ENCODE measurements at places on chromosomes 3 and 15.

DNA sequence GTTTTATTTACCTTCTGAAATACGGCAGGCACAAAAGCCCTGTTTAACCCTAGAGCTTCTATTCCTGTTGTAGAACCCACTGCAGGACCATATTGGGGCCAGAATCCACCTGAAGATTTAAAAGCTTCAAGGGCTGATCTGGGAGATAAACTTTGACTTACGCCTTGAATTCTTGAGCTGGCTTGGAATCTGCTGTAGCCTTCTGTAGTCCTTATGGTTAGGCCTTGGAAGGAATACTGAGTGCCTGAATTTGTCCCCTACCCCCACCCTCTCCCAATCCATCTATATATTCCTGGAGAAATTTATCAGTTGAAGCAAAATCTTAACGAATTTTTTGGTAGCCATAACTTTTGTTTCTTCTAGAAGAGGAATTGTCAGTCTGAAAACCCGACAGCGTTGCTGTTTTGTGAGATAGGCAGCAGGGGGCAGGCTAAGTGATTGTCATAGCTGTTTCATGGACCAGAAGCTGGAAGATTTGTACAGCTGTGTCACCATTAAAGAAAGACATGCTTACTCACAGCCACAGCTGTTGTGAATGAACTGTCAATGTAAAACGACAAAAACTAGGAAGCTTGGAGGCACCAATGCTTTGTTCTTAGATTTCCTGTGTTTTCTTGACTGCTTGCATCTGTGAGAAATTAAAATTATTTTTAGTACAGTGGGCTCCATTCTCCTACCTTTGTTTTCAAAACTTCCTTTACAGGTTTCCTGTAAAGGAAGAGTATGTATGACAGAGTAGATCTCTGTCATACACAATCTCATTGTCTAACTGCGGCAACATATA, 12.8 kb downstream of the LXN start:
- peak; percentile 43 for DNase-seq

DNA sequence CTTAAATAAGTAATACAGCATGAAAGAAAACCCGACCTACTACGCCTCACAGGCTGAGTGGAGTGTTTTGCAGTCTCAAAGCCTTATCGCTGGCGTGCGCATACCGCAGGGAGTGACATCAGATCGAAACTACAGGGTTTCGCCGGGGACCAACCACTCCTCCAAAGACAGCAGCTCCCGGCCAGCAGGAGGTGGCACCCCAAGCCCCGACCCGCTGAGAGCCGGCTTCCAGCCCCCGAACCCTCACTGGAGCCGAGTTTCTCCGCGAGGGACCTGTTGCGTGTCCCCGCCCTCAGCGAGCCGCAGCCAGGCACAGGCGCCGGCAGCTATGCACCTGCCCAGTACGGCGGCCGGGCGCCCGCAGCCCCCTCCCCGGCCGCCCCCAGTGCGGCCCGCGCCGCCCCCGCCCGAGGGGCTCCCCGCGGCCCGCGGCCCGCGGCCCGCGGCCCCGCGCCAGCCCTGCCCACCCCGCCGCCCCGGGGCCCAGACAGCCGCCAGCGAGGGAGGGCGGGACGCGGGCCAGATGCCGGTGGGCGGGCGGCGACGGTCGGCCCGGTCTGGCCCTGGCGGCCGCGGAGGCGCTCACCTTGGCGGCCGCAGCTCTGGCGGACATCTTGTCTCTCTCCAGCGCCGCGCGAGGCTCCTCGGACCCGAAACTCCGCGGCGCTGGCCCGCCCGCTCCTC, 710 bp downstream of the TJP1 start:
- DNase-seq: peak; percentile 94

- no peak for DNase-seq
Measured at GRCh38 chr15:42160136-42160535, 3.7 kb upstream of the PLA2G4F start.

DNA sequence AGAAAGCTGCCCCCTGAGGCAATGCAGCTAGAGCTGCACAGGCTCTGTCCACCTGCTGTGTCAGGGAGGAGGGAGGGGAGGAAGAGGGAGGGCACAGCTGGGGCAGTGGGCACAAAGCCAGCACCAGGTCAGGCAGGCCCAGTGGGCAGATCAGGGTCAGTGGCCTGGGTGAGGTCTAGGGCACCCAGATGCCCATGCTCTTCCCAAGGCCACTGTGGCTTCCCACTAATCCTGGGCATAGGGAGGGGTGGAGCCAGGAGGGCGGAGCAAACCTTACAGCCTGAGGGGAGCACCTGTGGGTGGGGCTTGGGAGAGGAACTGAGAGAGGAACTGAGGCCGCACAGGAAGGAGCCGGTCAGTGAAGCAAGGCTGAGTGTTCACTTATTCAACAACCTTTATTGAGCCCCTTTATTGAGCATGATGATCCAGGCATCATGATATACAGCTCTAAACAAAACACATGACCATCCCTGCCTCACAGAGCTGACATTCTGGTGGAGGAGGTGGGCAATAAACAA, 55.0 kb downstream of the RHCG start:
- peak; percentile 22 for DNase-seq

- DNase-seq: no peak
Measured at GRCh38 chr15:69424748-69425413, 10.7 kb downstream of the KIF23 start.

Data from stomach (tissue), 19 donors.